ENCODE measurements at places on chromosomes 3 and 15. TPM values are rescaled to one million over a fixed set of nuclear protein-coding genes. Genes with fewer than 3 reads are reported as not detected.

PARP3 gene
- total RNA-seq: 13.6 TPM

LARP6 gene
- 14.7 TPM for total RNA-seq

ADAMTS7 gene
- 40.9 TPM for total RNA-seq

OXSR1 gene
- total RNA-seq: 39.1 TPM

SAMD7 gene
- total RNA-seq: not detected

MB21D2 gene
- 4.6 TPM for total RNA-seq

CFAP100 gene
- total RNA-seq: not detected

QRICH1 gene
- 274 TPM for total RNA-seq

PFKFB4 gene
- total RNA-seq: 4.9 TPM

SELENOK gene
- 14.4 TPM for total RNA-seq

IL17RE gene
- 0.33 TPM for total RNA-seq

RASSF1 gene
- total RNA-seq: 15.1 TPM

NRG4 gene
- total RNA-seq: not detected

ROPN1B gene
- not detected for total RNA-seq

MITF gene
- total RNA-seq: 2.1 TPM

CTXN2 gene
- total RNA-seq: not detected

FEZF2 gene
- total RNA-seq: not detected

SV2B gene
- total RNA-seq: 2.3 TPM

GJD2 gene
- total RNA-seq: not detected

SPATA12 gene
- total RNA-seq: 0.33 TPM

ATP13A4 gene
- under 0.01 TPM for total RNA-seq

GNAT1 gene
- total RNA-seq: not detected

IL17RC gene
- 28.4 TPM for total RNA-seq

SLMAP gene
- 35.9 TPM for total RNA-seq

CHRNB4 gene
- not detected for total RNA-seq

MRPS22 gene
- 66.9 TPM for total RNA-seq

RCCD1 gene
- 7.8 TPM for total RNA-seq

UQCC5 gene
- 3.7 TPM for total RNA-seq

SNAP23 gene
- 170 TPM for total RNA-seq

ITIH1 gene
- total RNA-seq: not detected

CNTN4 gene
- total RNA-seq: 0.33 TPM

CCR1 gene
- not detected for total RNA-seq

CADM2 gene
- total RNA-seq: 0.29 TPM

TAMM41 gene
- 11.3 TPM for total RNA-seq
